ENCODE measurements at places on chromosomes 11 and 22.
A peak's percentile ranks its signal among the peaks of the same experiment; 100 is the strongest.

DNA sequence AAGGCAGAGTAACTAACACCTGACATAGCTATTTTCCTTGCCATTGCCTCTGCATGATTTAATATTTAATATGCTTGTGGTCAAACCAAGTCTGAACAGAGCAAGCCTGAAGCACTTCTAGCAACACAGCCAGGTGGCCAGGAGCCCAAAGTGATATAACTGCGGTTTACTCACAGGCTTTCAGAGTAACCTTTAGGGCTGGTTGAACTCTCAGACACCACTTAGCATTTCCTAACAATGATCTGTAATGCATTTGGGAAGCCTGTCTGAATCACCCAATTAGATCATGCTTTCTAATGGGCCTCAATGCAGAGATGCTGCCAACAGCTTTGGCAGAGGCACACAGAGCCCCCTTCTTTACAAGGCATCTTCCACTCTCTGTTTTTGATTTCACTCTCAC lies 96.1 kb downstream of the FDX1 start:
- no peak for DNase-seq

GRCh38 chr22:48515571-48516200 lies 1312.0 kb downstream of the BRD1 start:
- no peak for DNase-seq

DNA sequence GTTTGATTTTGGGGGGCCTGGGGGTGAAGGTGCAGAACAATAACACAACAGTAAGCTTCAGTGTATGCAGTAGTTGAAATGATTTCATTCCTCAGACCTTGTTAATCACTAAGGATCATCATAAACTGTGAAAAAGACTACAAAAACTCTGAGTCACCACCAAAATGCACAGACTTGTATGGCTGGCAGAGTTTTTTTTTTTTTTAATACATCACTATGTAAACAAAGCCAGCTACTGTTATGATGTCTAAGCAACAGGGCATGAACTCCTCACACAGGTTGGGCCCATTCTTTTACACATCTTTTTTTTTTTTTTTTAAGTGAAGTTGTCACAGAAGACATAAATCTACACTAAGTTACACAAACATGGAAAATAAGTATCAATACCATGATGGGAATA lies 311.9 kb downstream of the GUCY1A2 start:
- DNase-seq = no peak

DNA sequence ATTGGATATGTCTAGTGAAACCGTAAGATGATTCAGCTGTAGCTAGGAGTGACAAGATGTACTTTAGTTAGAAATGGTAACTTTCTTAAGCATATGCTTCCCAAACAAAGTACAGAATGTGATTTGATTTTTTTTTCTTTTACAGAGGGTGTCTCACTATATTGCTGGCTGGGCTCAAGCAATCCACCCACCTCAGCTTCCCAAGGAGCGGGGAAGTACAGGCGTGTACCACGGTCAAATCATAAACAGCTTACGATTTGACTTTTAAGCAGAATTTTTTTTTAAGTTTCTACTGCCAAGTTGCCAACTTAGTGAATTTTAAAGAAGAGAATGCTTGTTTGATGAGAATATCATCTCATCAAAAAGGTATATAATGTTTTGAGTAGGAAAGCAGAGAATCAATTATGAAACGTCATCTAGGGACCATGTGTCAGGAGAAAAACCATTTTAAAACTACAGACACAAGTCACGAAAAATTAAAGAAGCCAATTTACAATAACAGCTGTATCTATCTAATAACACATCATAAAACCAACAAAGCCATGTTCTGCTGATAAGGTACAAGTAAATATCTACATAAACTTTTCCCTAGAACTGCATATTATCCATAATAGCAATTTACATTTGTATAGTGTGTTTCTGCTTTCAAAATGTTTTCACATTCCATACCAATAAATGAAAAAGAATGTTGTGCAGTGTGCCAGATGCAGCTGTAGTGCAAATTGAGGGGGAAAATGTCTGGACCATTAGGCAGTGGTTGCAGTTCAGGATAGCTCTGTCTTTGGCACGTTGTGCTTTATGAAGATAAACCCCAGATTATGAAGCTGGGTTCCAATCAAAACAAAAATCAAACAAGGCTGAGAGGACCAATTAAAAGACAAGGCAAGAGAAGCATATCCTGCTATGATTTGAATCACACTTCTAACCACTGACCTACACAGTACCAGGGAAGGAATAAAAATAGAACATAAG lies 33.7 kb upstream of the USP47 start:
- no peak for DNase-seq

GRCh38 chr22:36977401-36977861 lies 41.8 kb downstream of the TST start:
- peak; percentile 7 for DNase-seq

DNA sequence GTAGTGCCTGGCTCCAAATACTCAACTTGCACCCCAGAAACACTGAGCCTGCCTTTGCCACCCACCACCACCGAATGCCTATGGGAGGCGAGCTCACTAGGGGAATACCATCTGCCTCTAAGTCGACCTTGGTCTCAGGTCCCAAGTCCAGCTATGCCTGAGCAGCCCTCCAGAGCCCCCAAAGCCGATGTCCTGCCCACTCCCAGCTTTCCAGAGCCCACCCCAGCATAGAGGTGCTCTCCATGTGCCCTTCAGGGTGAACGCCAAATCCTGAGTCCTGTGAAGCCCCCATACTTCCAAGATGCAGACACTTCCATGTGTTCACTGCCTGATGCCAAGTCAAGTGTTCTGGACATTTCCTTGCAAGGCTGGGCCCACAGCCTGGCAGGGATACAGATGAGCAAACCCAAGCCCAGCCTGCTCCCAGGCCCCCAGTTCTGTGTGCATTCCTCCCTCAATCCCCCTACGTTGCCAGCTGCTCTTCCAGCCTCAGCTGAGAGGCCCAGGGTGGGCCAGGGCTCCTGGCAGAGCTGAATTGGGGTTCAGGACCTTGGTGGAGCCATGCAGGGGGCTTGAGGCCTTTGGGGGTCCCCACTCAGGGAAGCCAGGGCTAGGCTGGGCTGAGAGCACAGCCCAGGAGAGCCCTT lies 2.6 kb upstream of the KMT5B start:
- no peak for DNase-seq

- no peak for DNase-seq
These were observed 65.0 kb upstream of the HORMAD2 start for GRCh38 chr22:30015229-30015797.
